Coronary artery (tissue), 2 donors: ENCODE measurements at places on chromosomes 11 and 22.

- DNase-seq: no peak
These were observed 515.0 kb downstream of the NTM start for GRCh38 chr11:131885431-131885830.

- DNase-seq: no peak
These were observed 97.3 kb downstream of the PDHX start for GRCh38 chr11:35013514-35014233.

GRCh38 chr11:60919956-60920355 lies 4.3 kb upstream of the TMEM132A start:
- no peak for DNase-seq

GRCh38 chr11:43222215-43222614 lies 89.6 kb upstream of the API5 start:
- no peak for DNase-seq

- no peak for DNase-seq
These were observed 9.9 kb downstream of the LINC01488 start for GRCh38 chr11:69491071-69492031.

DNA sequence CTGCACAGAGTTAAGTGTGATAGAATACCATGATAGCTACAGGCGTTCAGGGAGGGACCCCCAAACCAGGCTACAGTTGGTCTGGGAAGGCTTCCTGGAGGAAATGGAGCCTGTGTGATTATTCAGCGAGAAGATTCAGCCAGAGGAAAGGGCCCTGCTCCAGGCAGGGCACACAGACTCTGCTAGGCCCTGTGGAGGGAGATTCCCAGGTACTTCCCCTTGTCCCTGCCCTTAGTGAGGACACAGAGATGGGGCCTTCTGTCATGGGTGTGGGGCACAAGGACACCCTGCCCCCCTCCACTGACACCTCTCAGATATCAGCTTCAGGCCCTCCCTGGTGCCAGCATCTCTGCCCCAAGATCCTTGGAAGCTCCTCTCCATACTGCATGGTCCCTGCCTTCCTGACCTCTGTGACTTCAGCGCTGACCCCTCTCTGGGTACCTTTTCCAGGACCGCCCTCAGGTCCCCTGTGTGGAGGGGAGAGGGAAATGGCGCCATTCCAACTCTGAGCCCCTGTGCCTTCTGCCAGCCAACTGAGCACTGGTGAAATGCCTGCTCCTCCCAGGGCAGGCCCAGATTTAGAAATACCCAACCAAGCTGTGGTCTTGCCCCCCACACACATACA lies 12.6 kb upstream of the POU2F3 start:
- DNase-seq: no peak

DNA sequence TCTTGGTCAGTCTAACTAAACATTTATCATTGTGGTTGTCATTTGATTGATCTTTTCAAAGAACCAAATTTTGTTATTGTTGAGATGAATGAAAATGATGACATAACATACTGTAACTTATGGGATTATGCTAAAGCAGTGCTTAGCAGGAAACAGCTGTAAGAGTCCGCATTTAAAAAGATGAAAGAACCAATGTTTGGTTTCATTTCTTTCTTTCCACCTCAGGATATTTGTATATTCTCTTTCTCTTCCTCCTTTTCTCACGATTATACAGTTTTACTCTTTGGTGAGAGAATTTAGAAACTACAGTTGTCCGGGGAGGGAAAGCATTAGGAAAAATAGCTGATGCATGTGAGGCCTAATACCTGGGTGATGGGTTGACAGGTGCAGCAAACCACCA lies 23.1 kb downstream of the PIH1D2 start:
- DNase-seq: no peak

GRCh38 chr11:74102321-74102720 lies 68.5 kb downstream of the C2CD3 start:
- no peak for DNase-seq
